ENCODE measurements at places on chromosomes 1 and 21.

DNA sequence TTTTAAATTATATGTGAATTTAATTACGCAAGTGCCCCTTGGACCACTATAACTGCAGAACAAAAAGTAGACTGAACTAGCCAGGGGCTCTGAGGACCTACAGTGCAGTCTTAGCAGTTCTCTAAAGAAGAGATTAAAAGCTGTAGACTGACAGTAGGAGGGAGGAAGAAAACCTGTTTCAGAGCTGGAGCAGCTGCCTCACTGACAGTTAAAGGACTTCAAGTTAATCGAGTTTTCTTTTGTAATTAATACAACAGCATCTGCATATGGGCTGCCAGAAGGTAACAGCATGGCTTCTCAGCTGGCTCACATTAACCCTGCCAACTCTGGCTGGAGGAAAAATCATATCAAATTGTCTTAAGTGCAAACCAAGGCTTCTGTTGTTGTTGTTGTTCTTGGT, 19.9 kb downstream of the DSTYK start:
- no peak for DNase-seq

- DNase-seq: no peak
Measured at GRCh38 chr1:72197786-72198185, 84.6 kb downstream of the NEGR1 start.

- DNase-seq: no peak
Measured at GRCh38 chr1:46533179-46533864, 18.1 kb downstream of the KNCN start.

DNA sequence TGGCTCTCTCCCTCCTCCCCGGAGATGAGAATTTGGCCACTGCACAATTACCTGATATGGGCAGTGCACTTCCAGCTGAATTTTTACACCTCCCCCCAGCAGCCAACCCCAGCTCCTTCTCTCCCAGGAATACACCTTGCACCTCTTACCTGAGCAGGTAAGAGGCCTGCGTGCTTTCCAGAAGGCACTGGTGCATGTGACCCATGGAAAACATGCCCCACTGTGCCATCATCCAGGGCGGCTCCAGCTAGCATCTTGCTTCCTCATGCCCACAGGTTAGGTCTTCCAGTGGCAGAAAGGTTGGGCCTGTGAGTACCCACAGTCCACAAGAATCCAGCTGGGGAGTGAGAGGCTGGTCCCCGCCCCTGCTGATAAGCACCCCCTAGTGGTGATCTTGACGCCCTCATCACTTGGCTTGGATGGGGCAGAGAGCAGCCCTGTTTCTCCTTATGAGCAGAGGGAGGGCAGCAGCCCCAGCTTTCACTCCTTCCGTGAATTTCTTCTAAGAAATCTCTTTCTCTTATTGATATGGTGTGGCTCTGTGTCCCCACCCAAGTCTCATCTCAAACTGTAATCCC, 57.8 kb downstream of the EDARADD start:
- no peak for DNase-seq

DNA sequence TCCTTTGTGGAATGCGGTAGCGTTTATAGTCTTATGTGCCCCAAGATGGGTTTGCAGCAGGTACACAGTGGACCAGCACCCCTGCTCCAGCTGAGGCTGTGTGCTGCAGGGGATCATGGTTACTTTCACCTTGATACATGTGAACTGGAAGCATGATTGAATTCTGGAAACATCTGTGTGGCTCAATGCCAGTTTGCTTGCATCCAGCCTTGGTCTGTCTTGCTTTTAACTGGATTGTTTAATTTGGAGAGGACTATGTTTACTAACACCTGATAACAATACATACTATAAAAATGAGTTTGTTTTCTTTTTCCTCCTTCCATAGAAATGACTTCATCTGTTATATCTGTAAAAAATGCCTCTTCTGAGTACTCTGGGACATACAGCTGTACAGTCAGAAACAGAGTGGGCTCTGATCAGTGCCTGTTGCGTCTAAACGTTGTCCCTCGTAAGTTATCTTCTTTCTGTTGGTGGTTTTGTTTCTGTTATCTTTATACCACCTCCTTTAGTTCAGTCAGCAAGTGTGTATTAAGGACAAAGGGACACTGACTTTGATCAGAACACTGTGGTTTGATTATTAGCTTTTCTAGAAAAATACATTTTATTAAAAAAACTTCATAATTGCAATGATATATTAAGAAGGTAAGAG, 47.7 kb downstream of the CXADR start:
- no peak for DNase-seq

GRCh38 chr21:34795548-34796180, 126.9 kb downstream of the CLIC6 start:
- DNase-seq: no peak

DNA sequence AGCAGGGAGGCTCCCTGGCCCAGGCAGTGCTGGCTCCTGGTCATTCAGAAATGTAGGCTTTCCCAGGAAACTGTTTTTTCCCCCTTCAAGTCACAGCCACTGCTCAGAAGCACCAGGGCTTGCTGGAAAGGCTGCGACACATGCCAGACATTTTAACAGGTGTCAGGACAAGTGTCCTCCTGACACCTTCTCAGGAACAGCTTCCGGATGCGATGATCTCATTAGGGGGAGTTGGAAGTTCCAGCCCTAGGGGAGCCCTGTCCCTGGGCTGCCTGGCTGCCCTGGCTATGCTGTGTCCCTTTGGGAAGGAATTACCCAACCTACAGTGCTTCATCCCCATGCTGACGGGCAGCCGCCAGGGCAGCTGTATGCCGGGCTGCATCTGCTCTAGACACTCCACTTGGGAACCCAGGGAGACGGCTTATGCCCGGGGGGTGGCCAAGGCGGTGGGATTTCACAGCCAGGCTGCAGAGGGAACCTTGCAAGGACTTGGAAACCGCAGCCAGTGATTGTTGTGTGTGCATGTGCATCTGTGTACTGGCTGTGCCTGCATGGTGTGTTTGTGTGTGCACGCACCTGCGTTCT, 41.8 kb downstream of the AJAP1 start:
- DNase-seq: no peak

DNA sequence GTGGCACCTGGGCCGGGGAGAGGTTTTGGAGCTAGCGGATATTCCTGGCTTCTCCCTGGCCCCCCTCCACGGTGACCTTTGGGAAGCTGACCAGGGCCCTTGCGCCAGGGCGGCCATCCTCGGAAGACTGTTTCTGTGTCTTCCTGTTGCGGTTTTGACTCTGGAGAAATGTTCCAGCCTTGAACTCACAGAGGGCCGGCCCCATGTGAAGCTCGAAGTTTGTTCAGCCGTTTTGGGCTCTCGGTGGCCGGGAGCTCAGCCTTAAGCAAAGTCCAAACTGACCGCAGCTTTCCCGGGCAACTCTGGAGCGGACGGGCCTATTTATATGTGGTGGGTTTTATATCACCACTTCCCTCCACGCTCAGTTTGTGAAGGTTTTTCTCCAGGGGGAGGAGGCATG, 17.0 kb upstream of the WNT4 start:
- no peak for DNase-seq

DNA sequence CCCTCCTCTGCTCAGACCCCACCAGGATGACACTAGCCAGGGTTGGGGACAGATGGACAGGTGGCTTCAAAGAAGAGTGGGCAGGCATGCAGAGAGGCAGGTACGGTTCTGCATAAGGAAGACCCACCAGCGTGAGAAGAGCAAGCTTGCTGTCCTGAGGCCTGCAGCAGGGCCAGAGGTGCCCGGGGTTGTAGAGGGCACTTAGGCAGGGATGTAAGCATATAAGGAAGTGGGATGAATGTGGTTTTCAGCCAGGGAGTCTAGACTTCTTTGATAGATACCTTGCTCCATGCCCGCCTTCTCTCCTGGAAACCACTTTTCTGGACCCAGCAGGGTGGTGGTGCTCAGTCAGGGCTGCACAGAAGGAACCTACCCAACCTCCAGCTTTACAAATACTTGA, 1.4 kb downstream of the TTC39A start:
- no peak for DNase-seq

DNA sequence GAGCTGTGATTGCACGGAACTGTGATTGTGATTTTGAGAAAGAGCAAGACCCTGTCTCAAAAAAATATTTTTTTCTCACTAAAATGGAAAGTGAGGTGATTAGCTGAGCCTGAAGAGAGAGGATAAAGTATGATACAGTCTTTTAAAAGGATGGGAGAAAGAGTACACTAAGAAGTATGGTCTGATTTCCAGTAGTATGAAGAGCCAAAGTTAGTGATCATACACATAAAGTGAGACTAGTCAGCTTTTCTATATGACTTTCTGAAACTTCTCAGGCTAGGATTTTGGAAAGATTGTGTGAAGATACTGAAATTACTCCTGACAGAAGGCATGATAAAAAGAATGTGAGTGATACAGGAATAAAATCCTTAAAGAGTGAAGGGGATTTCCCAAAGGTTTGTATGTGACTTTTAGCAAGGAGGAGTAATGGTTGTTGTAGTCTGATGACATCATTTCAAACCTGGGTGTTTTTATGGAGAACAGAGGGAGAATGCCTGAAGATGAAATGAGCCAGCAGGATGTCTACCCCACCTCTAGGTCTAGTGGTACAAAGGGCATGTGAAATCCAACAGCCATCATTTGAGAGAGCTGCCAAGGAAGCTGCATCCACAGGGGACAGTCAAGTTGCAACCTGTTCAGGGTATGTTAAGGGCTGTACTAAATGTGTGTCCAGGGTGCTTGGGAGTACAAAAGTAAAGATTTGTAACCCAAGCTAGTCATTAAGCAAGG, 157.7 kb downstream of the PIK3R3 start:
- no peak for DNase-seq

DNA sequence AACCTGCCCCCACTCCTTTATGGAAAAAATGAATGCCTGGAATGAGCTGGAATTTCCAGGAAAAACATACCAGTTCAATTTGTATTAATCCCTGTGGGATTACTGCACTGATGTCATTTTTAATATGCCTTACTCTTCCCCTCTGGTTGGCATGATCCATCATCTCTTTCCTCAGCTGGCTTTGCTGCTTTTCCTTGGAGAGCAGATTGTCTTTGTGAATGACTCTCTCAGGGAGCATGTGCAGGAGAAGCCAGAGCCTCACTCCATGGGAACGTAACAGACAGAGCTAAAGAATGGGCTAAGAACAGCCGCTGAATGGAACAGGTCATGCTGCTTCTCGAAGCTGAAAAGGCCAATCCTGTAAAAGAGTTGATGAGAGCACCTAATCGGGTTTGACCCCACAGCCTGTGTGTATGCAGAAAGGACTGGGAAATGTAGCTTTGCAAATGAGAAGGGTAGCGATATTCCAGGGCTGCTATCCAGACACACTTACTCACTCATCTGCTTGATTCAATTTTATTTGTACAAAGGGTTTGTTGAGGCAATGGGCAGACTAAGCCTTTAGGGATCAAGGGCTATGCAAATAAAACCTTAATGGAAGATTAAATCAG, 20.7 kb downstream of the PHC2 start:
- DNase-seq: no peak

GRCh38 chr21:14903172-14903865, 161.5 kb downstream of the NRIP1 start:
- no peak for DNase-seq

- no peak for DNase-seq
Measured at GRCh38 chr1:67307251-67308060, at the start of gene IL12RB2. Gene IL12RB2 (plus strand): TSS chr1:67307873. CDS start chr1:67320369, 12,496 bp downstream.

DNA sequence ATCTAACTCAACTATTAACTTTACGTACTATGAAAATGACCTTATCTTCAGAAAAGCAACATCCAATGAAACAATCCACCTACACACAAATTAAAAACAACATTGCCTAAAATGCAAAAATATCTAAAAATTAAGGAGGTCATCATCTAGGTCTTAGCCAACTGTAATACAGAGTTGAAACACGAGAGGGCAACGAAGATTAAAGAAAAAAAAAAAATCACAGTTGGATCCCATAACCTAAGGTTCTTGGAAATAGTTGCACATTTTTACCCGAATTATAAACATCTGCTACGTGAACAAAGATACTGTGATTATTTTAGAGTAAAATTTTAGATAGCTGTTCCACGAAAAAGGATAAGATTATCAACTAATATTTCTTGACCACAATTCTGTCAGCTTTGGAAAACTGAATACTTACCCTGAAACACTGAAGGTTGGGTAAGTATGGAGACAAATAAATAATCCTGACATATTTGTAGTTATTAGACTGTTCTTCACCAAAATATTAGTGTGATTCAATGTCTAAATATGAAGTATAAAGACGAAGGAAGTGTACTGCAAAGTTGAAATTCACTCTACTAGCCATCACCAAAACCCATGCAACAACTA, 88.0 kb upstream of the AK4 start:
- no peak for DNase-seq

- no peak for DNase-seq
Measured at GRCh38 chr1:69081668-69082067, 486.1 kb upstream of the LRRC7 start.

All from iPS DF 6.9 (cell line).